ENCODE measurements at places on chromosomes 7 and 10.

- no peak for DNase-seq
These were observed 765 bp downstream of the SLC25A40 start for GRCh38 chr7:87875151-87876039.

DNA sequence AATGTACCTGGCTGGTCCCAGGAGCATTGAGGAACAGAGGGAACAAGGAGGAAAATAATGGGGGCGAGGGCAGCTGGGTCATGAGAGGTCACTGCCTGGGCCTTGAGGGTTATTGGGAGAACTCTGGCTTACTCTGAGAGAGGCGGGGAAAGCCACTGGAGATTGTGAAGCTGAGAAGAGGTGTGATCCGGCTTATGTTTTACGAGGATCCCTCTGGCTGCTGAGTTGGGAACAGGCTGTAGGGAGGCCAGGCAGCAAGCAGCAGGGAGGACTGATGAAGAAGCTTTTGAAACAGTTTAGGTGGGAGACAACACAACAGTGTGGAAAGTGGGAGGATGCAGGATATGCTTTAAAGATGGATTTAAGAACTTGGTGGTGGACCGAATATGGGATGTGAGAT, 87.3 kb downstream of the FANK1 start:
- no peak for DNase-seq

DNA sequence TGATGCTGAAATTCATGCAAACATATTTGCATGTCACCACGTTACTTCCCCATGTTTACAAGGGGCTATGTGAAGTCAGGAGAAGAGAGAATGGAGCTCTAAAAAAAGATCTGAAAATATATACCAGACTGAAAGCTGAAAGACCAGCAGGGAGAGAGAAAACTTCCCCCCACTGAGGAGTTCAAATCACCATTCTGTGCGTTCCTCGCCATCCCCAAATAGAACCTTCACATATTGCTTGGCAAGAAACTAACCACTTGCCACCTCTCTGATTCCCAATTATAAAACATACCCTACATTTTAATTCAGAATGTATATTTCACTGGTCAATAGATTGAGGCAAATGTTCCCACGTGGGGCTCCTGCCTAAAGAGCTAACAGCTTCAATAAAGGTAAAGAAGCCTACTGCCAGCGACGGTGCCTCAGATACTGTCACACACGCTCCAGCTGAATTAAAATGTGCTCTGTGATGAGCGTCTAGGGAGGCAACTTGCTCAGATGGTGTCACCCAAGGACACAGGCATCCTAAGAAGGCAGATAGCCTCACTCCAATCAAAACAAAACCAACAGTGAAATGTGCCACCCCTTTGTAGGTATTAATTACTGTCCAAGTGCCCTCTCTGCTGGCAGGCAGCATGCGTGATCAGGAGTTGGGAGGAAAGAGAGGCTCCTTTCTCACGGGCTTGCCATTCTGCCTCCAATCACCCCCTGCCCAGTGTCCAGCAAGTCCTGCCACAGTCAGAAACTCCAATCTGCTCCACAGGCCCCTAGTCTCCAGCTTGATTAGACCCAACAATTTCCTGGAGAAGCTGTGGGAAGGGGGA, 298.2 kb downstream of the GRID1 start:
- no peak for DNase-seq

DNA sequence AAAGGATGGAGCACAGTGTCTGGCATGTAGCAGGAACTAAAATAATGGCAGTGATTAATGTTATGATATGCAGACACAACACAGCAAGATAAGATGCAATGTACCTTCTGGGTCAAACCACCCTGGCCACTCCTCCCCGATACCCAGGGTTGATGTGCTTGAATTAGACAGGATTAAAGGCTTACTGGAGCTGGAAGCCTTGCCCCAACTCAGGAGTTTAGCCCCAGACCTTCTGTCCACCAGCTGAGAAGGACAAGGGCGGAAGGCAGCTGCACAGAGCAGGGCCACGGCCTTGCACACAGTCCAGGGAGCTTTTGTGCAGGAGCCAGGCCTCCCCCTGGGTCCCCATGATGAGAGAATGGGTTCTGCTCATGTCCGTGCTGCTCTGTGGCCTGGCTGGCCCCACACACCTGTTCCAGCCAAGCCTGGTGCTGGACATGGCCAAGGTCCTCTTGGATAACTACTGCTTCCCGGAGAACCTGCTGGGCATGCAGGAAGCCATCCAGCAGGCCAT, at the start of gene RBP3:
Gene RBP3, plus strand, starts transcription at position 226 of the 514 bp plus-strand sequence. Its CDS starts 122 bp downstream, at position 348.
- no peak for DNase-seq

DNA sequence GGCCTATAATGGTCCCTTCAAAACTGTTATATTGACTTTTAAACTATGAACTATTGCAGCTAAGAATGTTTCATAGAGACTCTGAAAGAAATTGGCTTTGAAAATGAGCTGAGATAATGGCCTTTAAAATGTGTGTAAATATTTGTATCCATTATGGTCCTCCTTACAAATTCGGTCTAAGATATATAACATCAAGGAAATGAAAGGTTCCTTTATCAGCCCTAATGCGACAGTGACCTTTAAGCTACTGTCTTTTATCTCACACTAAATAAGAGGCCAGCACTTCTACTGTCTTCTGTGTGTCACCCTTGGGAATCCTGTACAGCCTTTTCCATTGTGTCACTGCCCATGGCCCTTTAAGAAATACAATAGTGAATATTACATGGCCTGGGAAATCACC, 19.5 kb downstream of the COL28A1 start:
- no peak for DNase-seq

- DNase-seq, result peak; percentile 5
These were observed 131.9 kb downstream of the GRID1 start for GRCh38 chr10:86234541-86235270.

DNA sequence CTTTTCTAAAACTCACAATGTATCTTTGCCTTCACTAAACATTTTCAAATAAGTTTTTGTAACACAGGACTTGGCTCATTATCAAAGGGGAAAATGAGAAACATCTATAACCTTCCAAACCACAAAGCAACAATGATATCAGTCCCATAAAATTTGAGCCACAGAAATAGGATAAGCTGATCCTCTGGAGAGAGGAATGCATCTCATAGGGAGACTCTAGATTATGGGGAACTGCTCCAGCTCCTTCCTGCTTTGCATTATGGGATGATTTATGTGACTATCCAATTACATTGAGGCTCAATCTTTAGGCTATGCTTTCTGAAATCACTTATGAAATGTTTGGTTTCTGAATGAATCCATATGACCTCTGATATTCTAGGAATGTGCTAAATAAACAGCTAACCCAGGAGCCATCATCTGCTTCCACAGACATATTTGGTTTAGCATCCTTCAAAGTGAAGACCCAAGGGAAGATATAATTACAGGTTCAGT, 70.4 kb downstream of the CUBN start:
- no peak for DNase-seq

GRCh38 chr7:121027761-121028669, 39.5 kb downstream of the CPED1 start:
- DNase-seq, result no peak

- DNase-seq, result no peak
These were observed 247.7 kb upstream of the PPP2R2D start for GRCh38 chr10:131653140-131653539.

DNA sequence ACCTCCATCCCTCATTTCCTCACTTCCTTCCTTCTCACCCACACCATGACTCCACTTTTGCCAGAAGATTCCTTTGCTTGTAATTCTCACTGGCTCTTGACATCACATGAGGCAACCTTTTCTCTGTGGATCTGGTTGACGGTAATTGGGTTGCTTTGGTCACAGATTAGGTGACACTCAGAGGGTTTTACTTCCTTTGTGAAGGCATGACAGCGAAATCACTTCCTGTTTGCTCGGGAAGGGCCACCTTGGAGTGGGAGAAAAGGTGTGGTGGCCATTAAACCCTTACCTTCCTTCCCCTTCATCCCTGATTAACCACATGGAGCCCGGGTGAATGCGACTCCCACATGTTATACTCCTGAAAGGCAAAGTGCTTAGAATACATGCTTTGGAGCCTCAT, 30.2 kb downstream of the CUZD1 start:
- DNase-seq, result no peak

DNA sequence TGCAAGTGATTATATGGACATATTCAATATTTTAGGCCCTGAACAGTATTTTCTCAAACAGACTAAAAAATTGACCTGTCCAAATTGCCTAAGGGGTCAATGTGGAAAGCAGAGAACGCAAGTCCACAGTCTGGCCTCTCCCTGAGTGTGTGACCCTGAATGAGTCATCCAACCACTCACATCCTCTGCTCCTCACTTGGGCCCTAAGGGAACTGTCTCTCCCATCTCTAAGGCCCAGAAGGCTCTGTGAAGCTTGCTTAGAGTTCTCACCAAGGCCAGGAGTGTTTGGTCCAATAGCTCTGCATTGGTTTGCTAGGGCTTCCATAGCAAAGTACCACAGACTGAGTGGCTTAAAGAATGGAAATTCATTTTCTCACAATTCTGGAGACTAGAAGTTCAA, 155.1 kb downstream of the LSM5 start:
- no peak for DNase-seq

Measured in renal pelvis (tissue), 12 donors.